H7 (cell line): ENCODE measurements at places on chromosomes 11 and 22. TPM values are rescaled to one million over a fixed set of nuclear protein-coding genes. Genes with fewer than 3 reads are reported as not detected.

The NXPE2 gene
- total RNA-seq, result not detected in 2 replicates

- DNase-seq, result no peak
Measured at GRCh38 chr11:110777775-110778174, 65.5 kb upstream of the ARHGAP20 start.

GRCh38 chr11:10303558-10304363 is 1.1 kb upstream of the ADM start:
- peak; percentile 79 for DNase-seq

The EXPH5 gene
- 1.2 and 1.9 TPM in 2 replicates for total RNA-seq

The OR52I2 gene
- not detected in 2 replicates for total RNA-seq

GRCh38 chr11:39804271-39804670 is 1655.2 kb downstream of the LRRC4C start:
- no peak for DNase-seq

- DNase-seq, result no peak
Measured at GRCh38 chr11:17268902-17269301, 7.6 kb upstream of the NUCB2 start.
